ENCODE measurements at places on chromosomes 6 and 20. TPM values are rescaled to one million over a fixed set of nuclear protein-coding genes. Genes with fewer than 3 reads are reported as not detected.

DNA sequence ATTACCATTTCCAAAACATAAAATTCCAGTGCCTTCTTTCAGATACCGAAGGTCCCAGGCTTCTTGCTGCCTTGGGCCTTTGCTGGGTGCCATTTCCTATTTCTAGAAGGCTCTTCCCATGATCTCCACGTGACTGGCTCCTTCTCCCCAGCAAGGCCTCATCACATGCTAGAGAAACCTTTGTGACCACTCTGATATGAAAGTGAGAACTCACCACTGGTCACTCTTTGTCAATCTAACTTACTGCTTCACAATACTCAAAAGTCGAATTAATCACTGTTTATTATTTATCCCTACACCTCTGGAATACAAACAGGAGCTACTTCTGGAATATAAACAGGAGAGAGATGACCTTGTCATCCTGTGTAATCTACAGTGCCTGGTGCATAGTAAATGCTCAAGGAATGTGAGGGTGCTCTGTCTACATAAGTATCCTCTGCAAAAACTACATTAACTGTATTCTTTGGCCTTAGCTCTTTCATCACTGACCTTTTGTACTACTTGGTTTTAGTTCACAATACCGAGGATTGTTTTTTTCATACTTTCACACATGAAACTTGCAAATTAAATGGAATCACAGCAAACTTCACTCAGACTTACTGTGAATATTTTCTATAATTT, 1.6 kb downstream of the STX7 start:
- DNase-seq, result no peak

GRCh38 chr6:53928641-53929040, 133.8 kb downstream of the LRRC1 start:
- DNase-seq, result no peak

DNA sequence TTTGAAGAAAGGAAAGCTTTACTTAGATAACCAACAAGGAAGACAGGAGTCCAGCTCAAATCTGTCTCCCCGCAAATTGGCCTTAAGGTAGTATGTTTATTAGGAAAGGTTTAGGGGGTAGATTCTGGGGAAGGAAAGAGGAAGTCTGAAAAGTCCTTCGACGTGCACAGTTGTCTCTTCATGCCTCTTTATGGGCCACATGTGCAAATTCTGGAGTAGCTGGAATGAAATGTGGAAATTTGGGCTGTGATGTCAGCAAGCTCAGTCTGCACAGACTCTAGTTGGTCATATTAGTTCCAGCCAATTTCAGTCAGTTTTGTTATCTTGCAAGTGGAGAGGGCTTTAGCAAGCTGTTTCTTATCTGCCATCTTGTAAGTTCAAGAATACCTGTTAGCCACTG, 50.1 kb downstream of the NUP153 start:
- DNase-seq, result no peak

DNA sequence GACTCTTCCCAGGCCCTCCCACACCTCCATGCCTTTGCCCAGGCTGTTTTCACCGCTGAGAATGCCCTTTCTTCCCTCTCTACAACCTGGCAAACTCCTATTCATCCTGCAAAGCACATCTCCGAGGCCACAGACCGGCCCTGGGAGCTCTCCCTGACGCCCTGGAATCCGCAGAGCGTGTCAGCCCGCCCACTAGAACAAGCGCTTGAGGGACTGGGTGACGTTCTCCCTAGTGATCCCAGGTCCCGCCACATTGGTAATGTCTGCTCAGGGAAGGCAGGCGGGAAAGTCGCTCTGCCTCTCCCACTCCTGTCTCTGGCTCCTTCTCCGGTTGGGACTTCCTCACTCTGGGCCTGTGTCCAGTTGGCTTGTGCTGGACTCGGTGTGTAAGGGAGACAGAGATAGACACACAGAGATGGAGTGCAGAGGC, 61.6 kb downstream of the SRC start:
- DNase-seq, result no peak

The SLC22A7 gene
- polyA plus RNA-seq, result 0.45 TPM

The COL9A3 gene
- 15.9 TPM for polyA plus RNA-seq

The PNPLA1 gene
- polyA plus RNA-seq, result 1.7 TPM

The APOBEC2 gene
- polyA plus RNA-seq, result 511 TPM

- DNase-seq, result peak; percentile 16
Measured at GRCh38 chr6:31899882-31900722, 1.8 kb downstream of the ZBTB12 start.

DNA sequence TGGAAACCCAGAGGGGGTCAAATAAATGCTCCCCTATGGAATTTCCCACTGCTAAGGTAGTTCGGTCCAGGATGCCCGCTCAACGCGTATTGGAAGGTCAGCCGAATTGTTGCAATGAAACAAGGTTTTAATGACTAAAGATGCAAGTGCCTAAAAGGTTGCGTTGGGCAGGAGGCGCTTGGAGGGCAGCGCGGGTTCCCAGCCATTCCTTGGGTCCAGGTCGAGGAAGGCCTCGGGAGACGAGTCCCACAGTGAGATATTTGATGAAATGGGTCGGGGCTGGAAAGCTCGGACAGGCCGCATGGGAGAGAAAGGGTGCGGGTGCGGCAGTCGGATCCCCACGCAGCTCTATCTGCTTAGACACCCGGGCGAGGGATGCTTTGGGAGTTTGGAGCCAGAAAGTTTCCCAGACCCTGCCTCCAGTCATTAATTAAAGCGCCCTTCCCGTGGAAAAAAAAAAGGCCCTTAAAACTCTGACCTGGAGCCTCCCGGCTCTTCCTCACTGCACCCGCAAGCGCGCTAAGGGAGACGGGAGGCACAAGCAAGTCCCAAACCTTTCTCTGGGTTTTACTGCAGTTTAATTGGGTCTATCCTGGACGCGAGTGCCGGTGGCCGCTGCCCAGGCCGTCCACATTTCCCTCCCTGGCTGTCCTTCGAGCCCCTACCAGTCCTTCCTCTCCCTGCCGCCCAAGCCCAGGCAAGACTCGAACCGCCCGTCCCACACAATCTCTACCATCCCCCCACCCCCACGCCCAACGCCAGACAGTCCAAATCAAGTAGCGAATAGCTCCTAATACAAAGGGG, 24.2 kb downstream of the TFAP2A start:
- DNase-seq, result no peak

DNA sequence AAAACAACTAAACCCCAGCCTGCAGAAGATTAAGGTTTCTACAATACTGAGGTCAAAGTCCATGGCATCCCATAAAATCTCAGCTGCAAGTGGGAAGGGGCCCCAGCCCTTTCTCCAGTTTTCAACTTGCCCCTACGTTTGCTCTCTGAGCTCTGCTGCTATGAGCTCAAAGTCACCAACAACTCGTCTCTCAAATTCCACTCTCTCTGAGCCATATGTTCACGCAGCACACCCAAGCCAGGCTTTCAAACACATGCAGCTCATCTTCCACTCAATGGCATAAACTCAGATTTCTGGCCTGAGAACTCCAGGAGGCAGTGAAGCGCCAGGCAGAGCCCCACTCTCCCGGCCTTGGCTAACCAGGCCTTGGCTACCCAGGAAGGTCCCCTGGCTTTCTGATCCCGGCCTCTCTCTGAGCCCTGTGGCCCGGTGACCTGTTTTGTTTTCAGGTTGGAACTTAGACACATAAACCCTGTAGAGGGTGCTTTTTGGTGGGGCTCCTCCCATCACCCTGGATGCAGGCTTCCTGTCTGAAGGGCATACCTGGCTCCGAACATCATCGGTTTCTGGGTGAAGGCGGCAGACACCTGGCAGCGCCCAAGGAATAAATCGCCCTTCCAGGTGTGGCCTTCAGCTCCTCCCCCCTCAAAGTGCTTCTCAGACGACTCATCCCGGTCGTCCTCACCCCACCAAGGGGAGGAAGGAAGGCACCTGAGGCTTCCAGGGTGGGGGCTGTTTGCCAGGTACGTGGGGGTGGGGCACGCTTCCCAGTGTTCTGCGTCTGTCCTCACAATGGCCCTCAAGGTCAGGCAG, 12.4 kb downstream of the SLC22A23 start:
- DNase-seq, result no peak

- no peak for DNase-seq
Measured at GRCh38 chr6:90463359-90463758, 123.5 kb downstream of the MAP3K7 start.

GRCh38 chr20:5658912-5659345, 91.3 kb upstream of the SHLD1 start:
- DNase-seq, result peak; percentile 90

The CLIC5 gene
- polyA plus RNA-seq, result 20.3 TPM

- DNase-seq, result no peak
Measured at GRCh38 chr20:53948383-53949318, 121.7 kb downstream of the BCAS1 start.

DNA sequence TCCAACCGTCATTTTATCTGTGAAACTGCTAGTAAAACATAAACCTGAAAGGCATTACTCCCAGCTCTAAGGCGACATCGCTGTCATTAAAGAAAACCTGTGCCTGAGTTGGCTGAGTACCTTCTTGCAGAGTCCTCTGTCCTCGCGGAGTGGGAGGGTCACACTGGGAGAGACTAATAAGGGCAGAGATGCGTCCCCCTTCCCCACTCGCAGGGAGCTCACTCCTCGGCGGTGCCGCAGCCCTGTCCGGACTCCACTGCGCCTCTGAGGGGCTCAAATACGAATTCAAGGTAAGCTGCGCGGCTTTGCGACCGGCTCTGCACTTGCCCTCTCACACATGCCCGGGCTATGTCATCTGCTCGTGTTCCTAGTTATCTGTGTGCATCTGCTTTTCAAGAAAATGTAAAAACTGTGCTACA, at the start of gene COL19A1:
TSS of gene COL19A1 (plus strand) at position 206 of the 419 bp plus-strand sequence. CDS start 13,012 bp downstream, outside the sequence.
- no peak for DNase-seq

DNA sequence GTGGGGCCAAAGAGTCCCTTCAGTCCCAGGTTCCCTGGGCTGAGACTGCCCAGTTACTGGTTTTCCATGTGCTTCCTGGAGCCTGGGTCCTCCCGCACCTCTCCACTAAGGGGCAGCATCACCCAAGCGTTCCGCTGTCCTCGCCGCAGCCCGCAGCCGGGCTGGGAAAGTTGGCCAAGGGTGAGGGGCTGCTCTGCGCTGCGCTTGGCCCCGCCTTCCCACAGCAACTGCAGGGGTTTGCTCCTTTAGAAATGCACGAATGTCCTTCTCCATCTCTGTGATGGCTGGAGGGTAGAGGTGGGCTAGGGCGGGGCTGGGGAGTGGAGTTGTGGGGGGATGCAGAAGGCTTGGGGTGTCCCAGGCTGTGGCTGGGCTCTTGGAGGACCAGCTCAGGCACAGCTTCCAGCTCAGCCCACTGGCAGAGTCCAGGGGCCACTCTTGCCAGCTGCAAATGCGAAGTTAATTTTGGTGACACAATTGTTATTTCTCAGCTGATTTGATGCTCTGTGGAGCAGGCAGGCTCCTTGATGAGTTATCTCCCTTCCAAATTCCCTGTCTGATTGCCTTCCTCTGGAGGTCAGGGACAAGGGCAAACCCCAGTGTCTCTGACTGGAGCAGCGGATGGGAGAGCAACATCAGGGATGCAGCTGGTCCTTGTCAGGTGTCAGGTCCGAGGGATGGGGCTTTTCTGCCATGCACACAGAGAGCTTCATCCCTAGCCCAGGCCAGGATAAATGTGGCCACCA, 63.2 kb downstream of the NOL4L start:
- no peak for DNase-seq

DNA sequence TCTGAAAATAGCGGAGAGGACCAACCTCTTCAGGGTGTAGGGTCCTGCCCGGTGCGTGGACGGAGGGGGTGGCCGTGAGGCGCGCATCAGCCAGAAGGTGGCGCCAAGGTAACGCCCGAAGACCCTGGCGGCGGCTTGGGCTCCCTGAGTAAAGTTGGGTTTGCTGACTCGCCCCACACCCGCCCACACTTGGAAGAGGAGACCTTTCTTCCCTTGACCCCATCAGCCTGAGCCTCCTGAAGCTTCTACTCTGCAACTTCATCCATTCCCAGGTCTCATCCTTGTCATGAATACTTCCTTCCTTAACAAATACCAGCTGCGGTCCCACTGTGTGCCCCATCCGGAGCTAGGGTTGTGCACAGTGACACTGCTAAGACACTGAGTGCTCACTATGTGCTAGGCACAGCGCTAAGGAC, 14.6 kb downstream of the CD40 start:
- peak; percentile 75 for DNase-seq

The OPN5 gene
- polyA plus RNA-seq, result 0.39 TPM

DNA sequence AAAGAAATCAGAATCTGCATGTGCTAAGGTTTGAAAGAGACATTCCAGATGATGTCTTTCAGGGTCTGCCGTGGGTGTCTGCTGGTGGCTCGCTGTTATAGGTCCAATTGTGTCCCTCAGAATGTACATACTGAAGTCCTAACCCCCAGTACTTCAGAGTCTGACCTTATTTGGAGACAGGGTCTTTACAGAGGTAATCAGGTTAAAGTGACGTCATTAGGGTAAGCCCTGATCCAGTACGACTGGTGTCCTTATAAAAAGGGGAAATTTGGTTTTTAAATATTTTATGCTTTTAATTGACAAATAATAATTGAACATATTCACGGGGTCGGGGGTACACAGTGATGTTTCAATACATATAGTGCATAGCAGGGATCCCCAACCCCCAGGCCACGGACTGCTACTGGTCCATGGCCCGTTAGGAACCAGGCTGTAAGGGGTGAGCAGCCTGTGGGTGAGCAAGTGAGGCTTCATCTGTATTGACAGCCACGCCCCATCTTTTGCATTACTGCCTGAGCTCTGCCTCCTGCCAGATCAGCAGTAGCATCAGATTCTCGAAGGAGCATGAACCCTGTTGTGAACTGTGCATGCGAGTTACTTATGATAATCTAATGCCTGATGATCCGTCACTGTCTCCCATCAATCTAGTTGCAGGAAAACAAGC, 33.2 kb upstream of the SLC22A23 start:
- DNase-seq, result no peak

DNA sequence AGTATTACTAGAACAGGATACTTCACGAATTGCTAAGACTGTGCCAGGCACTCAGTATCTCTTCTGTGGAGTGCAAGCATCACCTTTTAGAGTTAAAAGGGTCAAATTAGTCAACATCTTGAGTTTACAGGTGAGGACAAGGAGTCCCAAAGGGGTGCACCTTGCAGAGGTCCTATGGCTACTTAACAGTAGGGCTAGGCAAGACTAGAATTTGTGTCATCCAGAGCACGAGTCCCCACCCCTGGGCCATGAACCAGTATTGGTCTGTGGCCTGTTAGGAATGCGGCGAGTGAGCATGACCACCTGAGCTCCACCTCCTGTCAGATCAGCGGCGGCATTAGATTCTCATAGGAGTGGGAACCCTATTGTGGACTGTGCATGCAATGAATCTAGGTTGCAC, 10.5 kb upstream of the DSTN start:
- DNase-seq, result no peak

DNA sequence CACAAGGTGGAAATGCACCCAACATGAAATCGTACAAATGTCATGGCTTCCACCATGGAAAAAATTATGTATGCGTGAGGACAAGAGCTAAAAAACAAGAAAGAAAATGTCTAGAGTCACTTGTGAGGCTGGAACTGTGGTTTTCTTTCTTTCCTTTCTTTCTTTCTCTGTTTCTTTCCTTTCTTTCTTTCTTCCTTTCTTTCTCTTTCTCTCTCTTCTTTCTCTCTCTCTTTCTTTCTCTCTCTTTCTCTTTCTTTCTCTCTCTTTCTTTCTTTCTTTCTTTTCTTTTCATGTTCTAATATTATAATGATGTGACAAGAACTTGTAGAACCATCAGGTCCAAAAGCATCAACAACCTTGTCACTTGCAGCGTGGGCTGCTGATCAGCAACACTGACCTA, 28.4 kb downstream of the ZNF311 start:
- DNase-seq, result no peak

- no peak for DNase-seq
Measured at GRCh38 chr6:98716341-98716740, 118.0 kb upstream of the POU3F2 start.

Data from muscle of back (tissue), 13 donors.